Activated effector memory CD4-positive, alpha-beta T cell treated with anti-CD3 and anti-CD28 coated beads, Interleukin-2, amount 50 U/mL, for 16 hours (primary cell): ENCODE measurements at places on chromosomes 16 and 17.

GRCh38 chr16:89574681-89575246, 794 bp upstream of the CPNE7 start:
- peak; percentile 85 for DNase-seq

DNA sequence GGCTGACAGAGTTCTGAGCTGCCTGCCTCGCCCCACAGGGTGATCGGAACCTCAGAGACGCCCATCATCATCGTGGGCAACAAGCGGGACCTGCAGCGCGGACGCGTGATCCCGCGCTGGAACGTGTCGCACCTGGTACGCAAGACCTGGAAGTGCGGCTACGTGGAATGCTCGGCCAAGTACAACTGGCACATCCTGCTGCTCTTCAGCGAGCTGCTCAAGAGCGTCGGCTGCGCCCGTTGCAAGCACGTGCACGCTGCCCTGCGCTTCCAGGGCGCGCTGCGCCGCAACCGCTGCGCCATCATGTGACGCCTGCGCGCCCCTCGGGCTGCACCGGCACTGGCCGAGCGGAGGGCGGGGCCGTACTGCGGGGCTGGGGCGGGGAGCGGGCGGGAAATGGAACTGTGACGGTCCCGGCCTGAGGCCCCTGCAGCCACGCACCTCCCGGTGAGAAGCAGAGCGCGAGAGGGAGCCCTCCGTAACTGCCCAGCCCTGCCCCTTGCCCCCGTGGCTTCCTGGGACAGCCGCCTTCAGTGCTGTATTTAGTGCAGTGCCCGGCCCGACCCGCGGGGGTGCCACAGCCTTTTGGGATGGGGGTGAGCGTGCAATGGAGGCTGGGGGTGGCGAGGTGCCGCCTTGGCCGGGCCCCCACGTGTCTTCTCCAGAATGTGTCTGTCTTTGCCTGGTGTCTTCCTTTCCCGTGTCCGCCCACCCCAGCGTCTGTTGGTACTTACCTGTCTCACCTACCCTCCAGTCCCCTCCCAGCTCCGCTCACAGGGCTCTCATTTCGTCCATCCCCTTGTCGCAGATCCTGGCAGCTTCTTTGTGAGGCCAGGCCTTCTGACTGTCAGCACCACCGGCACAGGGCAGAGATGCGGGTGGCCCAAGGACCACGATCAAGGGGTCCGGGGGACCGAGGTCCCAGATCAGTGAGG, 9.8 kb downstream of the RASL10B start:
- no peak for DNase-seq

DNA sequence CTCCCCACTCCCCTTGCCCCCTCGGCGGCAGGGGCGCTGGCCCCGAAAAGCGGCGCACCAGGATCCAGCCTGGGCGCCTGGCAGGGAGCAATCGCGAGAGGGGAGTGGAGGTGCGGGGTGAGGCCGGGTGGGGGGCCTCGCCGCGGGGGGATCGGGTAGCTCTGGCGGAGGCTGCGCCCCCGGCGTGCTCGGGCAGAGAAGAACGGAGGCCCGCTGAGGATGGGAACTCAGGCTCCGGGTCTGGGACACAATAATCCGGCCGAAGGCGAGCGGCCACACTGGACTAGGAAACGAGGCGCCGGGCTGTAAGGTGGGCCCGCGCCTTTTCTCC, 721 bp upstream of the PCGF2 start:
- DNase-seq = no peak

DNA sequence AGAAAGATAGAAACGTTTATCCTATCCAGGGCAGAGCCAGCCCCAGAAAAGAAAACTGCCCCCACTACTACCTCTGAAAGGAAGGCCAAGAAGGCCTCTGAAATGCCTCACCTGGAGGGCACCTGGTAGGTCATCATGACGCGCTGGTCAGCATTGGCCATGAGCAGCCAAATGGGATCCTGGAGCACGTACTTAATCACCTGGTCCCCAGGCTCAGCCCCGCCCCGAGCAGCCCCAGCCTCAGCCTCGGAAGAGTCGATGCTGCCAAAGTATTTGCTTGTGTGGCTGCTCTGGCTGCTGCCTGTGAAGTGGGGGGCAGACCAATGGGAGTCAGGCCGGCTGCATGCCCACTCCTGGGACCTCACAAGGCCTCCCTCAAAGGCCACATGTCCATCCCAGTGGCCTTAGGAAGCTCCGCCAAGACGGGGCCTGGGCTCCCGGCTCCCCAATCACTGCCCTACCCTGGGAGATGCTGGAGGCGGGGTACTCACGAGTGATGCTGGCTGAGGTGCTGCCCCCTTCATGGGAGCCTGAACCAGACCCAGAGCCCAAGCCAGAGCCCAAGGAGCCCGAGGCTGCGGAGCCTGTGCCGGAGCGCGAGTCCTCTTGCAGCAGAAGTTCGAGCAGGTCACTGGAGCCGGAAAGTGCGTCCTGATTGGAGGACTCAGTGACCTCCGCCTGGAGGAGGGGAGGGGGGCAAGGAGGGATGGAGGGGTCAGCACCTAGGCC, 9.9 kb downstream of the PER1 start:
- DNase-seq = no peak
